Ureter (tissue), 1 donor: ENCODE measurements at places on chromosomes 5 and 9. TPM values are rescaled to one million over a fixed set of nuclear protein-coding genes. Genes with fewer than 3 reads are reported as not detected.

Gene EQTN
- total RNA-seq: 0.44 TPM

Gene RGP1
- total RNA-seq: 34.3 TPM

Gene ADRA1B
- 0.23 TPM for total RNA-seq

Gene SLC23A1
- 0.65 TPM for total RNA-seq

Gene ACOT12
- total RNA-seq: not detected

Gene GFI1B
- not detected for total RNA-seq

Gene LRRC26
- total RNA-seq: not detected

Gene EPB41L4B
- total RNA-seq: 15.9 TPM

Gene FLT4
- 12.1 TPM for total RNA-seq

Gene FGF10
- 12.8 TPM for total RNA-seq

Gene NUDT2
- 18.7 TPM for total RNA-seq

Gene DDX4
- total RNA-seq: not detected

Gene AQP7
- 8.3 TPM for total RNA-seq

Gene C1QTNF3
- total RNA-seq: 12.7 TPM

Gene IFNB1
- not detected for total RNA-seq

Gene OTP
- total RNA-seq: not detected

Gene CCDC187
- total RNA-seq: 9.0 TPM

Gene SAPCD2
- 1.6 TPM for total RNA-seq

Gene RUSC2
- 29.8 TPM for total RNA-seq

Gene MYMK
- not detected for total RNA-seq

Gene XPA
- total RNA-seq: 21.7 TPM

Gene TEX48
- not detected for total RNA-seq

Gene NIM1K
- total RNA-seq: 1.8 TPM

Gene SLC34A1
- total RNA-seq: not detected

Gene RXRA
- total RNA-seq: 173 TPM

Gene IL13
- not detected for total RNA-seq

Gene C5orf46
- not detected for total RNA-seq

Gene PCDHA5
- total RNA-seq: 0.49 TPM

Gene PDGFRB
- 108 TPM for total RNA-seq
